ENCODE measurements at places on chromosomes 5 and 9. TPM values are rescaled to one million over a fixed set of nuclear protein-coding genes. Genes with fewer than 3 reads are reported as not detected.

IQGAP2 gene
- total RNA-seq: 18.6 TPM

ANKRD34B gene
- total RNA-seq: not detected

SLC46A2 gene
- not detected for total RNA-seq

NIPBL gene
- total RNA-seq: 11.0 TPM

ENTREP1 gene
- total RNA-seq: not detected

FBP2 gene
- not detected for total RNA-seq

OLFML2A gene
- total RNA-seq: not detected

MACROH2A1 gene
- 576 TPM for total RNA-seq

MZB1 gene
- total RNA-seq: 0.25 TPM

UBLCP1 gene
- total RNA-seq: 3.7 TPM

GRXCR2 gene
- not detected for total RNA-seq

GRCh38 chr5:124935065-124935464 is 188.6 kb upstream of the ZNF608 start:
- DNase-seq: no peak

GRCh38 chr9:14231196-14231990 is 82.5 kb downstream of the NFIB start:
- no peak for DNase-seq

- DNase-seq: no peak
Measured at GRCh38 chr9:31034311-31034710, 1350.1 kb upstream of the ACO1 start.

- no peak for DNase-seq
Measured at GRCh38 chr9:87597710-87598443, 100.2 kb downstream of the DAPK1 start.

DNA sequence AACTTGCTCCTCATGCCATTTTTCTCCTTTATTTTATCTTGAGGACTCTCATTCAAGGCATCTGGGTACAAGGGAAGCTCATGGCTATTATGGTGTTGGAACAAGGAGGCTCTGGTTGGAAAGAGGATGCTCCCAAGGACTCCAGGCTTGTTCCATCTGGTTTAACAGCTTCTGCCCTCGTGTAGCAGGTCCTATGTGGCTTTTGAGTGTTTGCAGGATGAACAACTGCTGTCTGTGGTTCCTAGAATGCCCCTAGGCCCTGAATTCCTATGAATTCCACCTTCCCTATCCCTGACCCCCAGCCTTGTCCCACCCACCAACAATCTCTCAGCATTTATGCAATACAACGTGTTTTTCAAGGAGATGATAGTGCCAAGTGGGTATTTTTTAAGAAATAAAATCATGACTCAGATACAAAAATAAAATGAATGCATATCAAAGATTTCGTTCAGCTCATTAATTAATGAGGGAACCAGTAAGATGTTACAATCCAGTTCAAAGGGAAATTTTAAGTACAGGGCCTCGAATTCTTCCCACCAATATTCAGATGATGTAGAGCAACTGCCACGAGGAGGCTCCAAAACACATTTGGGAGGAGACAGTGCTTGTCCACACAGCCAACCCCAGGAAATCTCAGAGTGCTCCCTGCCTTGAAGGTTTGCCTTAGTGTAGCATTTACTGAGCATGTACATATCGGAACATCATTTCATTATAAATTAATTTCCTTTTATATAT is 182.0 kb downstream of the MUSK start:
- peak; percentile 26 for DNase-seq

GRCh38 chr5:175438234-175438857 is 5.6 kb downstream of the DRD1 start:
- no peak for DNase-seq

- DNase-seq: peak; percentile 38
Measured at GRCh38 chr5:139108063-139108824, 89.9 kb downstream of the SIL1 start.

DNA sequence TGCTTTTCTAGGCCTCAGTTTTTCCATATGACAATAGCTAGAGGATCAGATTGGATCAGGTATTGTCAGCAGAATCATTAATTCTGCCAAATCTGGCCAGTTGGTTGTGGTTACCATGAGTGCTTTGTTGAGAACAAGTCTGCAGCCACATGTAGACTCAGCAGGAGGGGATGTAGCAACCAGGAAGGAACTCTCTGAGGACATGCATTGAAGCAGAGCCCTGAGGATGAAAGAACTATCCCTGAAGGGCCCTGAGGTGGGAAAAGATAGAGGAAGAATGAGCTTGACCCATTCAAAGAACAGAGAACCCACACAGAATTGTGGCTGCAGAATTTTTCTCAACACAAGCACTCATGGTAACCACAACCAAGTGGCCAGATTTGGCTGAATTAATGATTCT is 60.1 kb upstream of the AFAP1L1 start:
- DNase-seq: no peak

GRCh38 chr5:103808464-103809106 is 246.0 kb upstream of the NUDT12 start:
- DNase-seq: peak; percentile 55

DNA sequence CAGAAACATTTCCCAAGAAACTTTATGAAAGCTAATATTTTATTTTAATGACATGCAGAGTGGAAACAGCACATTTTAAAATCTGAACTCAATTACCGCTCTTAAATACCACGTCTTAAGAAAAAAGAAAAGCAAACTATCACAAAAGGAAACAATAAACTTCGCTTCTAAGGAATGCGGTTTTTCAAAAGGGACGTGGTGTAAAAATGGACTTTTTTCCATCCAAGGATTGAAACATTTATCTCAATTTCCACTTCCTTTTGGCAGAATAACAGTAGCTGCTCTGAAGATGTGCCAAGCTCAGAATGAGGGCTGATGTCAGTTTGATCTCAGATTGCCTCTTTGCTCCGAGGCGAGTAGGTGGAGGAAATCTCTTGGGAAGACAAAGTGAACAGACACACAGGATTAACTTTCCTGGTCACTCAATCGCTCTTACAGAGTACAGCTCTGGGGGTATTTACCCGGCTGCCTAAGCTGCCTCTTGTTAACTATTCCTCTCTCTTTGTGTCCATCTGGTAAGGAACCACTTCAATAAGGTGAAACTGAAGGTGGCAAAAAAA is 158.5 kb downstream of the TRPM6 start:
- no peak for DNase-seq

- DNase-seq: no peak
Measured at GRCh38 chr5:100757618-100758017, 145.5 kb downstream of the ST8SIA4 start.

- DNase-seq: no peak
Measured at GRCh38 chr9:3361116-3361515, 164.7 kb downstream of the RFX3 start.

DNA sequence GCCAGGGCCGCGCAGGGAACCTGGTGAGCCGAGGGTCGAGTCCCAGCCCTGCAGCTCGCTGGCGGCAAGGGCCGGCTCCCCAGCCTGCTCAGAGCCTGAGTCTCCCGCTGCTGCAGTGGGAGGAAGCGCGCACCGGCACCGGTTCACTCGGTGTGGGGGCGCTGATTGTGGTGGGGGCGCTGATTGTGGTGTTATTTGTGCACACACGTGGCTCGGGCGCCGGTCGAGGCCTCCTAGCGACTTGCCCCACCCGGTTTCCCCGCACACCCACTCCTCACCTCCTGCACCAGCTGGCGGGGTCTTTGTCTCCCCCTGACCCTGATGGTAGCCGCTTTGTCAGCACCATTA is 266.7 kb downstream of the NSG2 start:
- no peak for DNase-seq

GRCh38 chr5:178210073-178210535 is 5.8 kb downstream of the HNRNPAB start:
- DNase-seq: no peak

DNA sequence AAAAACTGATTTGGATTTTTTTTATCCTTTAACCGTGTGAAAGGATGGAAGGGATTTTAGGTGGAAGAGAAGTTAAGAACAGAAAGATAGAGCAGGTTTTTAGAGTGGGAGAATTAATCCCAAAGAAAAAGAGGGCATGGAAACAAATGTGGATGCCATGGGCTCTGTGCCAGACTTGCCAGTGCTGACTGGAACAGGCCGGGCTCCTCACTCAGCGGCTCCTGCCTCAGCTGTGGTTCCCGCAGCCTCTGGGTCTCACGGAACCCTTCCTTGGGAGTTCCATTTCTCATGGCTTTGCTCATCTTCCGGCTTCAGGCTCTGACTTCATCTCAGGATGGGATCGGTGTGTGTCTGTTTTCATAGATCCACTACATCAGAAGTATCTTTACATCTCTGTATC is 30.4 kb upstream of the SLC2A8 start:
- no peak for DNase-seq

DNA sequence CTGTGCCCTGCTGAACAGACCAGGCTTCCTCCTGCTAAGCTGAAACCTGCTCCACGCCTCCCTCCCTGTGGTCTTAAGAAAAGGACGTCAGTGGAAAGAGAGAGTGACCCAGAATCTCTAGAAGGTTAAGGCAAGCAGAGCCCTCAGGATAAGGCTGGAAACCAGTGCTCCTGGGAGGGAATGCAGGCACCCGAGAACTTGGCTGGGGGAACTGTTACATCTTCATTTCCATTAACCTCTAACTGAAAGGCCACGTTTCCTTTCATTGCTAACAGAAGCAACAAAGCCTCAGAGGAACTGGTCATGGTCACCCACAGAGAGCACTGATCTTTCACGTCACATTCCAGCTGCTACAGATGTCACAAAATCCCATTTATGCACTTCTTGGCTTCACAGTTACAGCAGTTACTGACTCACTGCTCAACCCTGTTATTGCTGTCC is 26.1 kb upstream of the AKNA start:
- no peak for DNase-seq

GRCh38 chr5:31867219-31867618 is 228.3 kb downstream of the PDZD2 start:
- DNase-seq: no peak

DNA sequence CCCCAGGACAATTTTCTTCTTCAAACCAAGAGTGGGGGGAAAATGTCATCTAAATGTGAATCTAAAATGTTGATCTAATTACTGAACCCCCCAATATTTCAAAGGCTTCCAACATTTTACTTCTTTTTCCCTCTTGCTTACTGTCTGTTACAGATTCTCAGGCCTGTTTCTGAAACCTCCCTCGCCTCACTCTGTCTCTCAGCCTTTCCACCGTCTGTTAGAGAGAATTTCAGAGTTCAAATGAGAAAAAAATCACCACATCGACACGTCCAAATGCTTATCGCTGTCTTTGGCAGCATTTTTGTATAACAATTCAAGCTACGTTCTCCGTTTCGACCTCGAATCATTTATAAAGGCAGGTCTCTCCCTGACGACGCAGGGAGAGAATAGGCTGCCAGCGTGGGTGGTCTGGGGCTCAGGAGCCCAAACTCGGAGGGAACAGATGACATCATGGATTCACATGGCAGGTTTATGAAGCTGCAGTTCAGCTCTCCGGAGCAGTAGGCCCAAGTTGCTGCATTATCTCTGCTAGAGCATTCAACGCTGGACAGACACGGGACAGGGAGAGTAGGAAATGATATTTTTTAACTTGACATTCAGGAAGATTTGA is 139.8 kb downstream of the GAS1 start:
- DNase-seq: no peak

DNA sequence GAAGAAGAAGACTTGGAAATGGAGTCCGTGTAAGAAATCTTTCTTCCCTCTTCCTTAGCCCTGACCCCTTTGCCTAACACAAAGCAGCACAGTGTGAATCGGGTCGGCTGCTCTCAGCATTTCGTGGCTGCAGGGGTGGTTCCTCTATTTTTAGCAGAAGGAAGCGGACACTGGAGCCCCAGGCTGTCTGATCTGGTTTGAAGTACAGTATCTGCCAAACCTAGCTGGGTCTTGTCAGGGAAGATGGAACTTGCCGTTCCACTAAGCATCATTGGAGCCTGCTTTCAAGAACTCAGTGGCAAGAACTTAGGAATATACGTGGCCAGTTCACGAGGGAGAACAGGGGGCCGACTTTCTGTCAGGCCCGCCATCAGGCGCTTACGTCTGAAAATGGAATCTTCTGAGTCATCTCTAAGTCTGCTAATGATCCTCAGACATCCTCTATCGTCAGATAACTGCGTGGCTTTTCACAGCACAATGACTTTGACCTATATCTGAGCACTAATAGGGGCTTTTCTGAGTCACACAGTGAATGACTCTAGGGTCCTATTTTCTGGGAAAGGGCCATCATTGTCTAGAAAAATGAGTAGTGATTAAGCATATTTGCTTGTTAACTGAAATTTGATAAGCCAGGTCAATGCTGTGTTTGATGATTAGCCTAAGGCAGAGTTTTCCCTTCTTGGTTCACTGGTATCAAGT is 43.3 kb upstream of the NCS1 start:
- no peak for DNase-seq

DNA sequence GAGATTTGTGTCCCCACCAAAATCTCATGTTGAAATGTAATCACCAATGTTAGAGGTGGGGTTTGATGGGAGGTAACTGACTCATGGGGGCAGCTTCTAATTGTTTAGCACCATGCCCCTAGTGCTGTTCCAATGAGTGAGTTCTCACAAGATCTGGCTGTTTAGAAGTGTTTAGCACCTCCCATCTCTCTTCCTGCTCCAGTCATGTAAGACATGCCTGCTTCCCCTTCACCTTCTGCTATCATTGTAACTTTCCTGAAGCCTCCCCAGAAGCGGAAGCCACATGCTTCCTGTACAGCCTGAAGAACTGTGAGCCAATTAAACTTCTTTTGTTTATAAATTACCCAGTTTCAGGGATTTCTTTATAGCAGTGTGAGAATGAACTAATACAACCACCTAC is 170.5 kb downstream of the NDUFS4 start:
- DNase-seq: no peak
